ENCODE measurements at places on chromosomes 7 and 10. TPM values are rescaled to one million over a fixed set of nuclear protein-coding genes. Genes with fewer than 3 reads are reported as not detected.
A peak's percentile ranks its signal among the peaks of the same experiment; 100 is the strongest.

DNA sequence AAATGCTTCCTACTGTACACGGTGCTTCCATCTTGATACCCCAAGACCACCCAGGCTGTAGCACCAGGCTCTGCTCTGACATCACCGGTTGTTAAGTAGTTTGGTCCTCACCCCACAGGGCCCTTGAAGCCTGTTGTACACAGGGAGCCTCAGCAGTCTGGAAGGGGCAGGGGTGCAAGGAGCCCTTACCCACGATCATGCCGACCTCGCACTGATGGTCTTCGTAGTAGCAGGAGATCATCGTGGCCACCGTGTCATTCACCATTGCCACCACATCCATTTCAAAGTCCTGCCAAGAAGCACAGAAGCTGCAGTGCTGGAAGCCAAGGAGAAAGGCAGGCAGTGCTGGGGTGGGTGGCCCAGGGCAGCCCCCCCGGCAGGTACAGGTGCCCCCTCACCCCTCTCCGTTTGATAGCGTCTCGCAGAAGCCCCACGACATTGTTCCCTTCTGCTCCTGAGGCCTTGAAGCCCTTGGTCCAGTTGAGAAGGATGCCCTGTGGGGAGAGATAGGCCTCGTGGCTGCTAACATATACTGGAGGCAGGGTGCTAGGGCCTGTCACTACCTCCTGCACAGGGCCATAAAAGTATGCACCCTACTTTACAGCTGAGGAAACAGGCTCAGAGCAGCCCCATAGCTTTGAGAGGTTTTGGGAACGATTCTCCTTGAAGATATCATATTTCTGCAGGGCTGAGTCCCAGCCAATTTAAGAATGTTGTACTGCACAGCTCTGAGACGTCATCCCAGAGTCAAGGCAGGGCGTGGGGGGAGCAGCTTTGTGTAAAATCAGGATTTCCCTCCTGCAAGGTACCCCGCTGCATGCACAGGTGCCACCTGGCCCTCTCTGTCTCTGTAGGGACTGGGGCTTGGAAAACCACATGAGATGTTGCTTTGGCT, 8.7 kb upstream of the MYL7 start:
- no peaks in the 10 kb centered on the region for H3K27me3 ChIP-seq
- no peak for DNase-seq
- H3K36me3 ChIP-seq: no peaks in the 10 kb centered on the region
- H3K4me3 ChIP-seq: no peak overlapping the region

- DNase-seq: no peak
- H3K27me3 ChIP-seq: no peaks in the 10 kb centered on the region
- H3K27ac ChIP-seq: no peak overlapping the region
- H3K4me3 ChIP-seq: no peak overlapping the region
- H3K4me1 ChIP-seq: no peaks in the 10 kb centered on the region
Measured at GRCh38 chr10:6037422-6037821, 24.7 kb downstream of the IL2RA start.

Gene ABCA13
- total RNA-seq: not detected

Gene OR2A14
- total RNA-seq: not detected

Gene CHCHD3
- 43.0 TPM for total RNA-seq

GRCh38 chr10:116809483-116810119, 39.7 kb upstream of the ENO4 start:
- no peak overlapping the region for H3K27ac ChIP-seq
- H3K4me3 ChIP-seq: no peak overlapping the region
- no peaks in the 10 kb centered on the region for H3K27me3 ChIP-seq
- H3K36me3 ChIP-seq: no peaks in the 10 kb centered on the region

DNA sequence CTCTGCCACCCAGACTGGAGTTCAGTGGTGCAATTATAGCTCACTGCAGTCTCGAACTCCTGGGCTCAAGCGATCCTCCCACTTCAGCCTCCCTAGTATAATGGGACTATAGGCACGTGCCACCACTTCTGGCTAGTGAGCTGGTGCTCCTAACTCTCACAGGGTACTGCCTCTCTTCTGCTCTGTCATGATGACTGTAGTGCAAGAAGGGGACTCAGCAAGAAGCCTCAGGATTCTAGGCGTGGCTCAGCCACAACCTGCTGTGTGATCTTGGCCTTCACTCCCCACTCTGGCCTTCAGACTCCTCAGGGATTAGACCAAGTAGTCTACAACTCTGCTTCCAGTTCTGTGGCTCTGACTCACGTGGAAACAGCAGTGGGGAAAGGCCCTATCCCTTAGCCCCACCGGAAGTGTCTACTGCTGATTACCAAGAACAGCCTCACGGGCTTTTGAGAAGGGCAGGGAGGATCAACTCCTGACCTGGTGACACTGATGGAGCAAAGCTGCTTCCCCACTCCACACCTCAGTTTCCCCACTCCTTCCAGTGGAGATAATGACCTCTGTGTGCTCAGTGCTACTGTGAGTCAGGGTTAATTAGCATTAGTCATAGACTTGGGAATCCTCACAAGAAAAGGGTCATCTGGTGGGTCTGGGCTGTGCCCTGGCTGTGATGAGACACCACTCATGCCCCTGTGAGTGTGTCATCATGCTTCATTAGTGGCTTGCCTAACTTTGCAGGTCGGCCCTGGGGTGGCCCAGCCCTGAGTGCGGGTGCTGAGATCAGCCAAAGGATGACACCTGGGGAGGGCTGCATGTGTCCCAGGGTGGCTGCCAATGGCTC, 41.1 kb downstream of the ZC3HC1 start:
- peak overlapping the region; percentile 37 for H3K27ac ChIP-seq
- H3K27me3 ChIP-seq: no peaks in the 10 kb centered on the region
- no peaks in the 10 kb centered on the region for H3K36me3 ChIP-seq
- DNase-seq: no peak

- no peaks in the 10 kb centered on the region for H3K36me3 ChIP-seq
- no peaks in the 10 kb centered on the region for H3K27me3 ChIP-seq
- no peak for DNase-seq
- no peak overlapping the region for H3K27ac ChIP-seq
- no peaks in the 10 kb centered on the region for H3K4me1 ChIP-seq
Measured at GRCh38 chr10:97149079-97149531, 36.7 kb downstream of the SLIT1 start.

Gene PTN
- 12.5 TPM for total RNA-seq

Gene TMEM273
- 14.8 TPM for total RNA-seq

DNA sequence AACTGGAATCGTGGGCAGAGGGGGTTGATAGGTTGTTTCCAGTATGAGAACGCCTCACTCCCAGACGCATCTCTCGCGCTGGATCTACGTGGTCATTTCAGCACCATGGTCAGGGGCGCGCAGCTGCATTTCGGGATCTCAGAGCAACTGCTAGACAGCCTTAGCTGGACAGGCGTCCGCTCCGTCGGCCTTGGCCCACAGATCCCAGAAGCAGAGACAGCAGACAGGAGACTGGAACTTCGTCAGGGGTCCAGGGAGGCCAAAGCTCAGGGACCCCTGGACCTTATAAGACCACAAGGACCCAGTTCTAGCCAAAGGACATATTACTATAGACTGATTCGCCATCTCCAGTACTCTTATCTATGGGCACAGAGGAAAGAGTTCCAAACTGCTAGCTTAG, 5.3 kb downstream of the NEUROG3 start:
- H3K36me3 ChIP-seq: no peaks in the 10 kb centered on the region
- H3K27me3 ChIP-seq: peaks cover 6% of the 10 kb centered on the region
- DNase-seq: no peak
- H3K4me1 ChIP-seq: no peaks in the 10 kb centered on the region

GRCh38 chr7:124444696-124445480, 320.7 kb downstream of the GPR37 start:
- no peaks in the 10 kb centered on the region for H3K27me3 ChIP-seq
- no peak for DNase-seq
- H3K27ac ChIP-seq: no peak overlapping the region
- H3K4me3 ChIP-seq: no peak overlapping the region
- no peaks in the 10 kb centered on the region for H3K4me1 ChIP-seq
- no peaks in the 10 kb centered on the region for H3K36me3 ChIP-seq

- no peaks in the 10 kb centered on the region for H3K4me1 ChIP-seq
- DNase-seq: no peak
Measured at GRCh38 chr7:27560706-27561235, 101.9 kb downstream of the HIBADH start.

Gene NOLC1
- 34.1 TPM for total RNA-seq

- peaks cover 11% of the 10 kb centered on the region for H3K4me1 ChIP-seq
- no peak overlapping the region for H3K4me3 ChIP-seq
- no peak overlapping the region for H3K27ac ChIP-seq
- no peaks in the 10 kb centered on the region for H3K27me3 ChIP-seq
Measured at GRCh38 chr10:96850825-96851224, 18.7 kb downstream of the LCOR start.

Gene LEP
- total RNA-seq: not detected

Gene FGFBP3
- total RNA-seq: 0.81 TPM

GRCh38 chr7:81414411-81414810, 355.4 kb downstream of the HGF start:
- H3K27me3 ChIP-seq: no peaks in the 10 kb centered on the region
- H3K4me3 ChIP-seq: no peak overlapping the region
- no peaks in the 10 kb centered on the region for H3K4me1 ChIP-seq
- no peaks in the 10 kb centered on the region for H3K36me3 ChIP-seq
- no peak for DNase-seq

DNA sequence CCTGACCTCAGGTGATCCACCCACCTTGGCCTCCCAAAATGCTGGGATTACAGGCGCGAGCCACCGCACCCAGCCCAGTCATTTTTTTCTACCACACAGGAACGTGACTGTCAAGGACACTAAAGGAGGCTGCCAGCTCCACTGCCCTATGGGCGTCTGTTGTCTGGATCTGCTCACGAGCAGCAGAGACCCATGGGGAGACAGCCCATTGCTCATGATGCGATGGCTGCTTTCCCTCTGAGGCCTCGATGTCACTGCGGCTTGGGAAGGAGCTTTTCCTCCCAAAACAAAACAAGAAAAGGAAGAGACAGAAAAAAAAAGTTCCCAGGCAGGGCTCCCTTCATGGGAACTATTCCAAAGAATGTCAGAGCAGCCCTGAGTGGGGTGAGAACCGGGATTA, 70.5 kb downstream of the DENND2A start:
- no peaks in the 10 kb centered on the region for H3K36me3 ChIP-seq
- peaks cover 11% of the 10 kb centered on the region for H3K4me1 ChIP-seq
- no peak for DNase-seq
- no peak overlapping the region for H3K4me3 ChIP-seq
- H3K27me3 ChIP-seq: no peaks in the 10 kb centered on the region

DNA sequence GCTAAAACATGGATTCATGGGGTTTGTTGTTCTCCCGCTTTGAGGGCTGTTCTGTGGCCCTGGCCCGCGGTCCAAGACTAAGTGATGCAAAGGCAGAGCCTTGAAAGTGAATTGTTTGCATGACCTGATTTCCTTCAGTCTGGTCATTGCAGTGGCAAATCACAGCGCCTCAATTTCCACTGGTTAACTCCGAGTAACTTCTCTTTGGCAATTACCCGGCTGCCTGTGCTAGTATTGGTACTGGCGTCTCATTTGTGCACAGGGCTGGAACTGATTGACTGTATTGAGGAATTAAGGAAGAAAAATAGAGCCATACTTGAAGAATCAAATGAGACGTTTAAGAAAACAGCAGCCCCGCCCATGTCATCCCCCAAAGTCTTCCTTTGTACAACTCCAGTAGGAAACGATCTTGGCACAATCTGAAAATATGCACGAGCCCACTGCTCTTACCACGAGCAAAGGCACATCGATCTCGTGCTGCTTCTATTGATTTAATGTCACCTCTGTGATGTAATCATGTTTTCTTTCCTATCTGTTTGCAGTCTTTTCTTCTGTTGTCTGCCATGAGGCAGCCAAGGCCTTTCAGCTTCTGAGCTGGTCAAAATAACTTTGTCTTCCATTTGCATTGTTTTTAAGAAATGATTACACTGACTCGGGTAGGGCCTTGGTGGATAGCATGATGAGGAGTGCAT, 60.6 kb upstream of the SHH start:
- no peaks in the 10 kb centered on the region for H3K36me3 ChIP-seq
- no peak for DNase-seq
- no peak overlapping the region for H3K4me3 ChIP-seq

Measured in thoracic aorta (tissue), 2 donors.